Activated T-helper 2 cell treated with anti-CD3 and anti-CD28 coated beads, Interferon-gamma antibody, Interleukin-2, Interleukin-4, amounts not matched to agents 10 μg/mL and 5 μg/mL and 100 μg/mL, durations not matched to agents 14 hours and 24 hours and 36 hours (primary cell): ENCODE measurements at places on chromosomes 1 and 21. TPM values are rescaled to one million over a fixed set of nuclear protein-coding genes. Genes with fewer than 3 reads are reported as not detected.

AUNIP gene
- total RNA-seq: 9.5 and 10.9 TPM in 2 replicates

ZSCAN20 gene
- total RNA-seq: 2.6 and 4.1 TPM in 2 replicates

NBPF19 gene
- 18.6 and 20.3 TPM in 2 replicates for total RNA-seq

PLA2G2F gene
- not detected in 2 replicates for total RNA-seq

IBA57 gene
- total RNA-seq: 7.6 and 7.9 TPM in 2 replicates

- no peak overlapping the region for H3K27ac ChIP-seq
- no peaks in the 10 kb centered on the region for H3K27me3 ChIP-seq
- no peaks in the 10 kb centered on the region for H3K36me3 ChIP-seq
Observed at GRCh38 chr1:243393096-243393495, 137.3 kb downstream of the SDCCAG8 start.

GRCh38 chr1:234924450-234925355 is 203.9 kb downstream of the TOMM20 start:
- DNase-seq: no peak
- H3K27ac ChIP-seq: peak overlapping the region; percentile 98
- H3K36me3 ChIP-seq: peaks cover 11% of the 10 kb centered on the region
- H3K4me3 ChIP-seq: no peak overlapping the region

- peaks cover 41% of the 10 kb centered on the region for H3K36me3 ChIP-seq
- DNase-seq: peak; percentile 21
- peak overlapping the region; percentile 93 for H3K4me3 ChIP-seq
- peaks cover 27% of the 10 kb centered on the region for H3K4me1 ChIP-seq
Observed at GRCh38 chr1:6465461-6466005, 440 bp downstream of the TNFRSF25 start.

DNA sequence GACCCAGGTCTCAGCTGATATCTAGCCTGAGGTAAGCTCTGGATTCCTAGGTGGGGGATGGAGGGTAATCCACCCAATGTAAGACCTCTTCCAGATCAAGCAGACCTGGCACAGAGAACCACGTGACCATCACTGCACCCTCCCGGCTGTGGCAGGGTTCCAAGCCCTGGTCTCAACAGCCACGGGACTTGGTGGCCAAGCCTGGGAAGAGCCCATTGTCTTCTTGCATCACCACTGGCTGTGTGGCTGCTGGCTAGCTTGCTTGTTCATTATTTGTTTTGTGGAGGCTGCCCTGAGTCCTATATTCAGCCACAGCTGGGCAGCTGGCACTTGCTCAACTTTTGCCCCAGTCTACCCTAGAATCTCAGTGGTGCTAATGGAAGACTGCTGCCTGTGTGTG is 24.1 kb upstream of the NFASC start:
- H3K27me3 ChIP-seq: no peaks in the 10 kb centered on the region
- H3K36me3 ChIP-seq: no peaks in the 10 kb centered on the region
- no peak for DNase-seq
- no peaks in the 10 kb centered on the region for H3K4me1 ChIP-seq
- H3K4me3 ChIP-seq: no peak overlapping the region
- H3K27ac ChIP-seq: no peak overlapping the region

- peak; percentile 61 for DNase-seq
- no peak overlapping the region for H3K27ac ChIP-seq
- H3K36me3 ChIP-seq: no peaks in the 10 kb centered on the region
- H3K4me1 ChIP-seq: peaks cover 4% of the 10 kb centered on the region
Observed at GRCh38 chr1:156356875-156357534, 12.0 kb upstream of the RHBG start.

- peaks cover 44% of the 10 kb centered on the region for H3K4me1 ChIP-seq
- no peak for DNase-seq
- no peaks in the 10 kb centered on the region for H3K27me3 ChIP-seq
Observed at GRCh38 chr1:161187311-161187710, 10.0 kb upstream of the B4GALT3 start.

DNA sequence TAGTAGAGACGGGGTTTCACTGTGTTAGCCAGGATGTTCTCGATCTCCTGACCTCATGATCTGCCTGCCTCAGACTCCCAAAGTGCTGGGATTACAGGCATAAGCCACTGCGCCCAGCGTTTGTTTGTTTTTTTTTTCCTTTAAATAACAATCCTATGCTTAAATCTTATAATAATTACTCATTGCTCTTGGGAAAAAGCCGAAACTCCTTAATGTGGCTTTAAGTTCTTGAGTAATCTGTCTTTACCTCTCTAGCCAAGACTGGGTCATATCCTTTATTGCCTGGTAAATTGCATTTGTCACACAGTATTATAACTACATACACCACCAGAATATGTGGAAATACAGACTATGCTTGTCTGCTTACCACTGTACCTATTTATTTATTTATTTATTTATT is 97.1 kb downstream of the MACF1 start:
- peaks cover 71% of the 10 kb centered on the region for H3K36me3 ChIP-seq
- H3K4me3 ChIP-seq: no peak overlapping the region
- no peak overlapping the region for H3K27ac ChIP-seq
- DNase-seq: no peak
- peaks cover 3% of the 10 kb centered on the region for H3K4me1 ChIP-seq

GRCh38 chr1:218991089-218991488 is 182.6 kb upstream of the LYPLAL1 start:
- H3K4me1 ChIP-seq: no peaks in the 10 kb centered on the region
- DNase-seq: no peak
- H3K27me3 ChIP-seq: no peaks in the 10 kb centered on the region
- H3K27ac ChIP-seq: no peak overlapping the region
- no peaks in the 10 kb centered on the region for H3K36me3 ChIP-seq

DNA sequence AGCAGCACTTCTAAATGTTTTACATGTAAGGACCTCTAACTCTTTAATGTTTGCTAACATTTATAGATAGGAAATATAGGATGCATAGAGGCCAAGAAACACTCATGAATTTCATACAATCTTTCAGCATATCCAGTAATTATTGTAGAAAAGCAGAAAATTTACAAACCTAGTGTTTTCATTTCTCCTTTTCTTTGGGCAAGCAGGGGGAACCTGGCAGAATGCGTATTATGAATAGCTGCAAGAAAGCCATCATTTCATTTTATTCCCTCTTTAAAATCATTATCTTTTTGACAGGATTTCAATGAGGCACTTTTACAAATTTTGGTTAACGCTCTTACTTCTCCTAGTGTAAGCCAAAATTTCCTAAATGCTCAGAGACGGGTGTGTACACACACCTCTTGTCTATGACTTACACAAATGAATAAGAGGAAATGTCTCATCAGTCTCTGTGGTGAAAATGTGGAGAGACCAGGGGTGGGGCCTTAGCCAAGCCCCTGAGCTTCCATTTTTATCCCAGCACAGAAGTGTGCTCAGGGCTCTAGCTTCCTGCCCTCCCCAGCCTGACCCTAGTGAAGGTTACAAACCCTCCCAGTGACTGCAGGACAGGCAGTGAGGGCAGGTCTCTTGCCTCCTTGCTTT is 91.6 kb downstream of the LRRC8C start:
- peak overlapping the region; percentile 34 for H3K4me3 ChIP-seq
- DNase-seq: peak; percentile 58
- H3K4me1 ChIP-seq: peaks cover 87% of the 10 kb centered on the region
- peak overlapping the region; percentile 100 for H3K27ac ChIP-seq

DNA sequence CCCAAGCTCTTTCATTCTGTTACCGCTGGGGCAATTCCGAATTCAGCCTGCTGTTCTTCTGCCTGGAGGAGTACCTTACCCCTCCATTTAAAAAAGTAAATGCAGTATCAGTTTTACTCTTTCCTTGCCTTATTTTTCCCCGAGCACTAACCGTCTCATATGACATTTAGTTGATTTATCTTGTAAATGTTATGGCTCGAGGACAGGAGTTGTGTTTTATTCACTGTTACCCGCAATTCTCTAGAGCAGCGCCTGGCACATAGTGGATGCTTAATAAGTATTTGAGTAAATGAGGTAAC is 425 bp upstream of the TADA1 start:
- peaks cover 3% of the 10 kb centered on the region for H3K27me3 ChIP-seq
- H3K27ac ChIP-seq: peak overlapping the region; percentile 99
- H3K4me1 ChIP-seq: peaks cover 42% of the 10 kb centered on the region
- H3K36me3 ChIP-seq: peaks cover 19% of the 10 kb centered on the region
- no peak for DNase-seq

GRCh38 chr1:55812281-55812680 is 597.1 kb upstream of the USP24 start:
- H3K27ac ChIP-seq: no peak overlapping the region
- H3K27me3 ChIP-seq: no peaks in the 10 kb centered on the region
- H3K4me1 ChIP-seq: peaks cover 3% of the 10 kb centered on the region
- H3K36me3 ChIP-seq: no peaks in the 10 kb centered on the region
- no peak overlapping the region for H3K4me3 ChIP-seq
- DNase-seq: no peak

GRCh38 chr1:223084464-223084866 is 58.6 kb downstream of the TLR5 start:
- H3K4me3 ChIP-seq: no peak overlapping the region
- no peaks in the 10 kb centered on the region for H3K4me1 ChIP-seq
- DNase-seq: no peak

DNA sequence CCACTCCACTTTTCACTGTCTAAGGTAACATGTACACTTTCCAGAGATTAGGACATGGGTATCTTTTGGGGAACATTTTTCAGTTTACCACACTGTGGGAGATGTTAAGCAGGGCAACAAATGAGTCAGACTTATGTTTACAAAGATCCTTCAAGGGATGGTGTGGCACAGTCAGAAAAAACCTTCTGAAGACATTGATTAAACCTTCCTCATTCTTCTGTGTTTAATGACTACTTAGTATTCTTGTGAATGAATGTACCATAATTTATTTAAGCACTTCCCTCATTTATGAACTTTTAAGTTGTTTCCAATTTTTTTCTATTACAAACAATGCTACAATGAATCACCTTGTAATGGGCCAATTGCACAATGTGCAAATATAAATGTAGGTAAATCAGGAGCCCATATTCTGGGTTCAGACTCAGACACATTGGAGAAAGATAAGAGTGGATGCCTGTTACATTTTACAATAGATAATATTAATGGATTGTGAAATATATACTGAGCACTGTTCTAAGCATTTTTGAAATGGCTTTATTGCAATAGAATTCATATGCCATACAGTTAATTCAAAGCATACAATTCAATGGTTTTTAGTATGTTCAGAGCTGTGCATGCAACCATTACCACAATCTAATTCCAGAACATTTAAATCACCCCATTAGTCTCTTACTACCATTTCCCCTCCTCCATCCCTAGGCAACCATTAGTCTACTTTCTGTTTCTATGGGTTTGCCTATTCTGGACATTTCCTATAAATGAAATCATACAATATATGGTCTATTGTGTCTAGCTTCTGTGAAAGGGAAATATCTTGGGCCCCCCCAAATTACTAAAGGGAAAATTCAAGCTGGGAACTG is 1.9 kb upstream of the SFT2D2 start:
- no peak overlapping the region for H3K4me3 ChIP-seq
- H3K27me3 ChIP-seq: no peaks in the 10 kb centered on the region
- H3K27ac ChIP-seq: no peak overlapping the region
- H3K4me1 ChIP-seq: peaks cover 46% of the 10 kb centered on the region
- no peak for DNase-seq
- H3K36me3 ChIP-seq: peaks cover 25% of the 10 kb centered on the region
